ENCODE measurements at places on chromosomes 1 and 21.

- H3K4me3 ChIP-seq: no peak overlapping the region
- H3K36me3 ChIP-seq: no peaks in the 10 kb centered on the region
- no peaks in the 10 kb centered on the region for H3K27me3 ChIP-seq
- DNase-seq: no peak
- peak overlapping the region; percentile 58 for H3K27ac ChIP-seq
- peaks cover 12% of the 10 kb centered on the region for H3K4me1 ChIP-seq
Observed at GRCh38 chr1:25675729-25676476, 59.3 kb downstream of the MAN1C1 start.

- H3K4me1 ChIP-seq: peaks cover 29% of the 10 kb centered on the region
- no peak for DNase-seq
- peaks cover 32% of the 10 kb centered on the region for H3K36me3 ChIP-seq
- peak overlapping the region; percentile 100 for H3K27ac ChIP-seq
Observed at GRCh38 chr1:182391028-182391361, 595 bp downstream of the GLUL start.

- no peaks in the 10 kb centered on the region for H3K27me3 ChIP-seq
- no peaks in the 10 kb centered on the region for H3K4me1 ChIP-seq
- no peak overlapping the region for H3K4me3 ChIP-seq
- DNase-seq: no peak
- no peaks in the 10 kb centered on the region for H3K36me3 ChIP-seq
Observed at GRCh38 chr1:242162140-242162539, 163.2 kb upstream of the MAP1LC3C start.

GRCh38 chr1:25706146-25707089, 89.8 kb downstream of the MAN1C1 start:
- H3K36me3 ChIP-seq: no peaks in the 10 kb centered on the region
- H3K4me3 ChIP-seq: no peak overlapping the region
- DNase-seq: peak; percentile 47
- peak overlapping the region; percentile 67 for H3K27ac ChIP-seq

GRCh38 chr1:100528871-100529270, 9.1 kb upstream of the GPR88 start:
- peak overlapping the region; percentile 17 for H3K27ac ChIP-seq
- no peak overlapping the region for H3K4me3 ChIP-seq
- peaks cover 8% of the 10 kb centered on the region for H3K4me1 ChIP-seq
- DNase-seq: no peak
- no peaks in the 10 kb centered on the region for H3K27me3 ChIP-seq

- no peaks in the 10 kb centered on the region for H3K27me3 ChIP-seq
- no peak overlapping the region for H3K27ac ChIP-seq
- no peaks in the 10 kb centered on the region for H3K4me1 ChIP-seq
- DNase-seq: no peak
Observed at GRCh38 chr1:10915594-10915993, 96.9 kb upstream of the TARDBP start.

- H3K4me3 ChIP-seq: no peak overlapping the region
- no peaks in the 10 kb centered on the region for H3K27me3 ChIP-seq
- no peaks in the 10 kb centered on the region for H3K36me3 ChIP-seq
- H3K27ac ChIP-seq: peak overlapping the region; percentile 52
- peak; percentile 90 for DNase-seq
Observed at GRCh38 chr1:110440877-110441276, 10.1 kb upstream of the PROK1 start.

DNA sequence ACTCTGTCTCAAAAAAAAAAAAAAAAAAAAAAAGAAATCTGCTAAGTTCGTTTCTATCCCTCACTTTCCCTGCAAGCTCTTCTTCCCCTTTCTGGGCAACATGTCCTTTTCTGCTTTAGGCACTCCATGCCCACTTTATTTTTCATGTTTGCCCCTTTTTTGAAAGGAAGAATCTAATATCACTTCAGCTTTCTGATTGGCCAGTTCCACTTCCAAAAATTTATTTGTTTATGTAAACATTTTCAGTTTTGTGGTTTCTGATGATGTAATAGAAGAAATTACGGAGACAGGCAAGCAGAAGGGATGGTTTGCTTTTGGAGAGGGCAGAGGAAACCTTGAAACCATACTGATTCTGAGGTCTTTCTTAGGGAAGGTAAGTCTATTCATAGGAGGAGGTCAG, 15.1 kb downstream of the IFNAR1 start:
- H3K36me3 ChIP-seq: peaks cover 2% of the 10 kb centered on the region
- no peak overlapping the region for H3K4me3 ChIP-seq
- no peaks in the 10 kb centered on the region for H3K27me3 ChIP-seq

DNA sequence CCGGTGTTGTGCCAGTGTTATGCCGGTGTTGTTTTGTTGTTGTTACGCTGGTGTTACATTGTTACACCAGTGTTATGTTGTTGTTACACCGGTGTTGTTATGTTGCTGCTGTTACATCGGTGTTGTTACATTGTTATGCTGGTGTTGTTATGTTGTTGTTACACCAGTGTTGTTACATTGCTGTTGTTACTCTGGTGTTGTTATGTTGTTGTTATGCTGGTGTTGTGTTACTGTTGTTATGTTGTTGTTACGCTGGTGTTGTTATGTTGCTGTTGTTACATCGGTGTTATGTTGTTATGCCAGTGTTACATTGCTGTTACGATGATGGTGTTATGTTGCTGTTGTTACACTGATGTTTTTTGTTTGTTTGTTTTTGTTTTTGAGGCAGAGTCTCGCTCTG, 24.1 kb downstream of the H6PD start:
- no peak overlapping the region for H3K27ac ChIP-seq
- H3K36me3 ChIP-seq: peaks cover 17% of the 10 kb centered on the region
- no peaks in the 10 kb centered on the region for H3K4me1 ChIP-seq
- no peak for DNase-seq
- H3K4me3 ChIP-seq: no peak overlapping the region

GRCh38 chr1:118396829-118397495, 211.9 kb upstream of the SPAG17 start:
- no peak overlapping the region for H3K27ac ChIP-seq
- H3K4me1 ChIP-seq: no peaks in the 10 kb centered on the region
- no peak for DNase-seq
- no peaks in the 10 kb centered on the region for H3K27me3 ChIP-seq
- H3K4me3 ChIP-seq: no peak overlapping the region
